HEK293T (cell line): ENCODE measurements at places on chromosomes 5 and 9.

DNA sequence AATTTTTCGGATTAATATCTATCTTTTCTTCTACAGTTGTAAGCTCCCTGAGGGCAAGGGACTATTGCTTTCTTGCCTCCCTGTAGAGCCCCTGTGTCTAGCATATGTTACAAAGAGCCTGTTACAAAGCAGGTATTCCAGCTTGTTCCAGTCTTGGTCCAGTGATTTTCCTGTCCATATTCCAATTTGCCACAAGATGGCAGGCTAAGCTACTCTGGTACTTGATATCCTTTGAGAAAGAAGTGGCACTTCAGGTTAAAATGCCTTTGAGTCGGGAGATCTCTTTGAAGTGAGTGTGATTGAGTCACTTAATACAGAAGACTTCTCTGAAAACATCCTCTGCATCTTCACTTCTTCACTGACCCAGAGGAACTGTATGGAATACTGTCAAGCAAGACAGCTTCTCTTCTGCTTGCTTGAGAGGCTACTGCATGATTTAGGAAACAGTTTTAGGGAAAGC, 24.5 kb downstream of the CAVIN4 start:
- peak; percentile 56 for DNase-seq

DNA sequence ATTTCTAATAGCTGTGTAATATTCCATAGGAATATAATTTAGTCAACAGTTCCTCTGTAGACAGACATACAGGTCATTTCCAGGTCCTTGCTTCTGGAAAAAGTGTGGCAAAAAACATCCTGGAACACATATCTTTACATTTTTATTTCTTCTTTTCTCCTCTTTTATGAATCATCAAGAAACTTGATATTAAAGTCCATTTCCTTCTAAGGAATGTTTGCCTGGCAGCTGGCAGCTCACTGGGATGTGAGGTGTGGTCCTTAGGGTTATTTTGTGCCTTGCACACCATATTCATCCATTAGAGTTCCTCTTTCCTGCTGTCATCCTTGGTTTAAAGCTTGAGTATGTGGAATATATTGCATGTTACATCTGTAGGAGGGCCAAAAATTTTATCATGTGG, 122.0 kb downstream of the GALNT10 start:
- DNase-seq = no peak

- no peak for DNase-seq
Measured at GRCh38 chr9:32877639-32878217, 94.4 kb downstream of the TMEM215 start.

GRCh38 chr5:83157163-83157562, 79.8 kb downstream of the XRCC4 start:
- no peak for DNase-seq

DNA sequence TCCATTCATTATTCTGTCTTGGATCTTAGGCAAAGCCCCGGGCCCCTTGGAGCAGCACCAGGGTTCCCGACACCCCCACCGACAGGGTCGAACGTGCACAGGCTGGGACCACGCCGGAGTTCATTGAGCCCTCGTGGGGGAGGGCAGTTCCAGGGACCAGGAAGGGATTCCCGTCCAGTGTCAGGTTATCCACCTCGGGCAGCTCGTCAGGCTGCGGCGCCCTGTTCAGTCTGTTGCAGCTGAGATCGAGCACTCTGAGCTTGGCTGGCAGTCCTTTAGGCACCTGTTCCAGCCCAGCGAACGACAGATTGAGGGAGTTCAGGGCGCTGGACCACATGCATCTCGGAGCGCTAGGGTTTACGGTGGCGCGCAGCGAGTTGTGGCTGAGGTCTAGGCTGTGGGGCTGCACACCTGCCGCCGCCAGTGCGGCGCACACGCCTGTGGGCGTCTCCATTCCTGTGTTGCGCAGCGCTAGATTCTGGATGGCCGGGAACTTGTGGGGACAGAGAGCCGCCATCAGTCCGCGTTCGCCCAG, 1.1 kb downstream of the CD14 start:
- no peak for DNase-seq

GRCh38 chr9:88344013-88344412, 44.2 kb upstream of the SPIN1 start:
- no peak for DNase-seq

- no peak for DNase-seq
Measured at GRCh38 chr9:105950894-105951293, 256.6 kb downstream of the TMEM38B start.

DNA sequence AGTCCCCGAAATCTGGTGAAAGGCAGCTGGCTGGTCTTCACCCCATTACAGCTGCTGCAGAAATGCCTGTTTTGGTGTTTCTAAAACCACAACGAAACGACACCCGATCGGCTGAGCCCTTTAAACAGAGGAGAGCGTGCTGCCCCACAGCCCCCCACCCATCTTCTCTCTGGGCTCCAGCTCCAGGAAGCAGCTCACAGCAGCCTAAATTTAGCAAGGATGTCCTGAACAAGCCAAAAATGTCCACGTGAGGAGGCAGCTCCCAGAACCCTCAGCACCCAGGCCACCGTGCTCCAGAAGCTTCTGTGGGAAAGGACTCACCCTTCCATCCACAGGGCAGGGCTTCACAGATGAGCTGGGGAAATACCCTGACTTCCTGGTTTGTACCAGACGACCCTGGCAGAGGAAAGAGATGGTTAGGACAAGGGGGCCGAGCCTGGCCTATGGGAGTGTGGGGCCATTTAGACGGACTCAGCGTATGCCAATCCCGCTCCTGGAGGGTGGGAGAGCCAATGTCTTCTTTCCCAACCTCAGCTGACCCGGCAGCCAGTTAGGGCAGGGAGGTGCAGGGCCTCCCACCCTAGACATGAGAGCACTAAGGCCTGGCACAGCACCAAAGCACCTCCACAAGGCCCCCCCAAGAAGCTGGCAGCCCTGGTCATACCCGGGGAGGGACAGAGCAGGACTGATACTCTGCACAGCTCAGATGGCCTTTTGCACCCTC, 39.1 kb upstream of the SARDH start:
- no peak for DNase-seq

DNA sequence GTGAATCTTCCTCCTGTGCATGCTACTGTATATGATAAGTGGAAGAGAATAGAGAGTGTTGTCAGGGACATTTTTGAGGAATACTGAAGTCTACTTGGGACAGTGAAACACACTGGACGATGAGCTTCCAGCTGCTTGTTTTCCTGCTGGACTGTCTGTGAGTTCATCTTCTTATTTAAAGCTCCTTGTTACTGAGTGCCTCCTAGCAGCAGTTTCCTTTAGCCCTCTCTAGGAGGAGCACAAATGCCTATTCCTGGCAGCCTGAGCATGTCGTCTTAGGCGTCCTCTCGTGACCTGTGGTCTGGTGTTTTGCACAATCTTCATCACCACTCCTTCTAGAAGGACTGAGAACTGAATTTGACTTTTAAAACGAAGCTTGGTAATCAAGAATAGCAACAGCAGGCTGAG, 43.8 kb downstream of the ANKRD33B start:
- DNase-seq = no peak

- no peak for DNase-seq
Measured at GRCh38 chr9:90176901-90177300, 465.7 kb downstream of the DIRAS2 start.

DNA sequence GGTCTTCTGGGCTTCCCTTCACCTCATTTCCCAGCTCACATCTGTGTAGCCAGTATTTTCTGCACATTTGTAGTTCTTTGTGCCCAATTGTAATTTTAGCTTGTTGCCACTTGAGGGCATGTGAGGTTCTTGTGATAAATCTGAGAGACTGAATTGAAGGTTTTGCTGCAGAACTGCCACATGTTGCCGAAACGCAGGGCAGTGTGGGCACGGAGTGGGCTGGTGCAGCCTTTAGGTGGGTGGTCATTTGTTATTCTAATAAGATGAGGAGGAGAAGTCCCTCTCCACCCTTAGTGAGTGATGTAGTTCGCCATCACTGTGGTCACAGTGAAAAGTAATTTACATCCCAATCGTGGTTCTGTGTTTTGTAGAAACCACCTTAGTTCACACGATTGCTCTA, 21.2 kb downstream of the OTULIN start:
- peak; percentile 60 for DNase-seq

DNA sequence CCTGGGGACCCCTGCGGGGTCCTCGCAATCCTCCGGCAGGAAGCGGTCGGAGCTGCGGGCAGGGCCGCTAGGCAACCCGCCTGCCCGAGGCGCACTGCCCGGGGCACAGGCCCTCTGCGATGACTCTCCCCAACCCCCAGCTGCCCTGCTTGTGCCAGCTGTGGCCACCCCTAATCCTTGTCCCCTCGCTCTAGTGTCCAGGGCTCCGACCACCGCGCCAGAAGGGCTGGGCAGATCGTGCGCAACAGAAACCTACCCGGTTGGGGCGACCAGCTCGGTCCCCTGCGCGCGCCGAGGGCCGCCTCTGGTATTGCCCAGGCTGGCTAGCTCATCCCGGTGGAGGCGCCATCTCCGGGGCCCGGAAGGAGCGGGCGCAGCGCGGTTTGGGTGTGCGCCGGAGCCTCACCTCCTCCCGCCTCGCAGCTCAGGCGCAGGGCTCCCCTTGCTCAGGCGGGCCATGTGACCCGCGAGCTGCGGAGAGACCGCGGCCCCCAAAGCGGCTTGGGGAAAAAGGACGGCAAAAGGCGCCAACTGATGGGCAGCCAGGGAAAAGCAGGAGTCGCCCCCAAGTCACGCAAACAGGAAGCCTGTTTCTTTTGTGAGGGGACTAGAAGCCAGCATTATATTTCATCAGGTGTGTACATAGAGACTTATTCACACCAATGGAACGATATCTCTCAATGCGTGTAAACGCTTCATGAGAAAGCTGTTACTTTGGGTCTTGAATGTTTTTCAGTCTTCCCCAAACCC, 46.8 kb upstream of the RNF20 start:
- peak; percentile 54 for DNase-seq

DNA sequence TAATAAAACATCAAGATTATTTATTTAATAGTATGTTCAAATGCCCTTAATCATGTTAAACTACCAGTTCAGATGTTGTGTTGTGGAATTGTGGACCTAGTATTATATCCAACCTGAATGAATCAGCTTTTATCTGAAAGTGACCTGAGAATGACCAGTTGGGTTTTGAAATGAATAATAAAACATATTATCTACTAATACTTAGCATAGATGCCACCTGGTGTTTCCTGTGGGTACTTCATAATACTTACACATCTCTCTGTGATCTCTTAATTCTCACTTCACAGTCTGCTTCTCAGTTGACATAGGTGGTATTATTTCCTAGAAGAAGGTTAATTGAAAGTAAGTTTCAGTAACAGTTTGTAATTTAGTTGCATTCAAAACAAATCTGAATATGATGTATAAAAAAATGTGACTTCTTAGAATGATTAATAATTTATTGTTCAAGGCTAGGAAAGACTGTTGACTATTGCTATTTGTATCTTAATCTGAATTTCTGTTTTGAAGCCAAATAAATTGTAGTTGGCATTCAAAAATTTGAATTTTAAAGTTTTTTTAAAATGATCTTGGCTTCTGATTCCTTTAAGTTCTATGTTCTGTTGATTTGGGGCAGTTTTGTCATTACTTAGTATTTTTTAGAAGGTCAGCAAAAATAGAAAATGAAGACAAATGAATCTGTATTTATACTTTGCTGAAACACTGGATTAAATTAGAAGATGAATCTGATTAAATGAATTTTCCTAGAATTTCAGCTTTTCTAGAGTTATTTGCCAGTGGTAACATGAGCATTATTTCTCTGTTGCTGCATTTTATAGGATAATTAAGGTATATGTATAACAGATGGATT, 48.2 kb downstream of the KIF2A start:
- peak; percentile 24 for DNase-seq

GRCh38 chr5:34487956-34488355, 168.2 kb upstream of the RAI14 start:
- no peak for DNase-seq

GRCh38 chr5:431001-431710, 11.8 kb upstream of the EXOC3 start:
- DNase-seq = peak; percentile 81

DNA sequence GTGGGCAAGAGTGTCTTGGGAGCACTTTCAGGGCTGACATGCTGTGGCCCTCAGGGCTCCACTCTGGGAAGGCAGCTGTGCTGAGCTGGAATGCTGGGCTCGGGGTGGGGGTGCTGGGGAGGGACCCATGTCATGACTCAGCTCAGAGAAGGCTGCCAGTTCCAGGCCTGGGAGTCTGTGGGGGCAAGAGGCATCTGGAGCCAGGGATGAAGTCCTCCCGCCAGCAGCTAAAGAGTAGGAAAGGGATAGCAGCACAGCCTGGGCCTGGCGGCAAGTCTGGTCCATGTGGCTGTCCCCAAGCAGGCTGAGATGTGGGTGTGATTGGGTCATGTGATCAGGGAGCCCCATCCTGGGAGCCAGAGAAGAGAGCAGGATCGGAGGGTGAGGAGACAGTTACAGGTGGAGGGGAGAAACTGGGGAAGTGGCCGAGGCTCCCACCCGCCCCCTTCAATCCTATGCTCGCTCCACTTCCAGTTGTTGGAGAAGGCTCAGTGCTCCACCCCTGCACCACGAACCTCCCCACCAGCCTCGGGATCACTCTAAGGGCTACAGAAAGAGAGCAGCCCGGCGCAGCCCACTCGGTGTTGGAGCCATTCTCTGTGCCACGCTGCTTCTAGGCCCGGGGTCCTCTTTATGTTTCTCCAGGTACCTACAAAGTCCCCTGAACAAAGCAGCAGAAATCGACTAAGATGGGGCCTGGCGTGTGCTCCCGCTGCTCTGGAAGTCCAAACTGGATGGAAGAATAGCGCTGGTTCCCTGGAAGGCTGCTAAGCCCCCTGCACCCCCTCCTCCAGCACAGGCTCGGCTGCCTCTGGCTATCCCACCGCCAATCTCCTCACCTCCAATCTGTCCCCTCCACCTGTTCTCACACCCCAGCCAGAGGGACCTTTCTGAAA, 12.0 kb downstream of the PDGFRB start:
- no peak for DNase-seq

- DNase-seq = no peak
Measured at GRCh38 chr9:72921888-72922654, 30.8 kb downstream of the ALDH1A1 start.

DNA sequence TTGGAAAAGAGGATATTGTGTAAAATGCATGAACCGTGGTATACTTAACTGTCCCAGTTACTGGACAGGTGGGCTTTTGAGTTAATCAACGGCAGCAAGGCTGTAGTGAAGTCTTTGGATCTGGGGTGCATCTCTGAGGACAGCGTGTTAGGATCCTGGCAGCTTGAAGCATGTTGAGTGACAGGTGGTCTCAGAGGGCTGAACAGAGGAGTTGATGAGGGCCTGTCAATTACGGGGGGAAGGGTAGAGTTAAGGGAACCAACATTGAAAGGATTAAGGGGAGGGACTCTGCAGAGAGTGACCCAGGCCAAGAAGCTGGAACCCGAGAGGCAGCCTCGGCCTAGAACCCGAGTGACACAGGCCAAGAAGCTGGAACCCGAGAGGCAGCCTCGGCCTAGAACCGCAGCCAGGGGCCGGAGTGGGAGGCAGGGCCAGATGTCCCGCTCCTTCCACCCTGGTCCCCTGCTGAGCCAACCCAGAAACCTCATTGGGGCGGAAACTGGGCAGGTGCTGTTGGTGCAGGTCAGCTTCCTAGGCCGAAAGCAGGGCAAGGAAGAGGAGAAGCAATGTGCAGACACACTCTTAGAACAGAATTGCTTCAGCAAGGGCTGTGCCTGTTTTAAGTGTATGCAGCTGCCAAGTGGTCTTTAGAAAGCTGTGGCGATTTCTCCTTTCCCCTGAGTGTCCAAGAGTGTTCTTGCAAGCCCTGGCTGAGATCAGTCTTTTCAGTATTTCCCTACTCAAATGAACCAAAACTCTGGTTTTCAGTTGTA, 62.0 kb downstream of the ANKRD33B start:
- no peak for DNase-seq
